Fibroblast of pulmonary artery (primary cell): ENCODE measurements at places on chromosomes 4 and X.
A peak's percentile ranks its signal among the peaks of the same experiment; 100 is the strongest.

- peak; percentile 16 for DNase-seq
Observed at GRCh38 chr4:48129307-48130014, 4.6 kb downstream of the TXK start.

DNA sequence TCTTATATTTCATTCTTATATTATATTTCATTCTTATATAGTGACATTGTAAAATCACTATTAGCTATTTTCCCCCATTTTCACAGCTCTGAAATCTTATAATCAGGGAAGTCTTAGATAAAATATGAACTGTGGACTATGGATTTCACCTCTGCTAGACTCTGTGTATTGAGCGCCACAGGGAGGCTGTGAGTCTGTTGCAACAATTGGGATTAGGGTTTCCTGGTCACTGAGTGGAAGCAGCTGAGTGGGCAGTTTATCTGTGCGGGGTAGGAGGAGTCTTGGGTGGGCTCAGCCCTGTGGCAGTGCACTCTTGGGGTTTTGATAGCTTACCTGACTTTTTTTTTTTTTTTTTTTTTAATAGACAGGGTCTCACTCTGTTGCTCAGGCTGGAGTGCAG, 249.5 kb downstream of the PTTG2 start:
- DNase-seq, result no peak

DNA sequence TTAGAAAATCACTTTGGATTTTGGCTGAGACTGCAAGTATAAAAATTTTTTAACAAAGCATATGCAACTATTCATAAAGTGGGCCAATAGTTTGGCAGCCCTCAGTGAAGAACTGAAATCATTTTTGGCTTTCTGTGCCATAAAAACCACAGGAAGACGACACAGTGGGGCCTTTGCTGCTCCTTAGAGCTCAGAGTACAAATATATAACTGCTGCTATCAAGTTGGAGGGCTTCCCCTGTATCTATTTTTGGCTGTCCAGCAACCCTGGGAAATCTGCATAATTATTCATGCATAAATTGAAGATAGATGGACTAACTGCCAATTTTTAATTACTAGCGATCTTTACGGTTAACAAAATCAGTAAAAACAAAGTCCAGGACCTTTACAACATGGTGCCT, 51.5 kb upstream of the FTHL17 start:
- no peak for DNase-seq

- no peak for DNase-seq
Observed at GRCh38 chrX:338281-338835, 19.8 kb upstream of the GTPBP6 start.

GRCh38 chrX:139831675-139832456, 101.0 kb downstream of the ATP11C start:
- DNase-seq, result peak; percentile 84

DNA sequence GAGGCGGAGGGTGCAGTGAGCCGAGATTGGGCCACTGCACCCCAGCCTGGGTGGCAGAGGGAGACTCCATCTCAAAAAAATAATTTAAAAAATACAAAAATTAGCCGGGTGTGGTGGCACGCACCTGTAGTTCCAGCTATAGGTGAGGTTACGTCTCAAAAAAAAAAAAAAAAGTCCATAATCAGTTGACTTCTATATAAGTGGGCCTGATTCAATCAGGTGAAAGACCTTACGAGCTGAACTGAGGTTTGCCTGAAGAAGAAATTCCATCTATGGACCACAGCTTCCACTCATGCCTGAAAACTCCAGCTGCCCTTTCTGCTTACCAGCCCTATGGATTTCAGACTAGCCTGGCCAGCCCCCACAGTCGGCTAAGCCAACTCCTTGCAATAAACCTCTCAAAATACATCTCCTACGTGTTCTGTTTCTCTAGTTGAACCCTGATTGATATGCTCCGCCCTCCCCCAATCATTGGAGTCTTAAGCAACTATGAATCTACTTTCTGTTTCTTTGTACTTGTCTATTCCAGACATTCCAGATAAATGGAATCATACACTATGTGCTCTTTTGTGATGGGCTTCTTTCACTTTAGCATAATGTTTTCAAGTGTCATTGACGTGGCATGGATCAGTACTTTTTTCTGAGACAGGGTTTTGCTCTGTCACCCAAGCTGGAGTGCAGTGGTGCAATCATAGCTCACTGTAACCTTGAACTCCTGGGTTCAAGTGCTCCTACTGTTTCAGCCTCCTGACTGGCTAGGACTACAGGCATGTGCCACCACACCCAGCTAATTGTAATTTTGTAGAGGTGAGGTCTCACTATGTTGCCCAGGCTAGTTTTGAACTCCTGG, 36.6 kb downstream of the SAT1 start:
- no peak for DNase-seq

GRCh38 chrX:65821721-65822496, 154.5 kb downstream of the MSN start:
- no peak for DNase-seq

GRCh38 chr4:113674733-113675132, 86.8 kb downstream of the CAMK2D start:
- no peak for DNase-seq

DNA sequence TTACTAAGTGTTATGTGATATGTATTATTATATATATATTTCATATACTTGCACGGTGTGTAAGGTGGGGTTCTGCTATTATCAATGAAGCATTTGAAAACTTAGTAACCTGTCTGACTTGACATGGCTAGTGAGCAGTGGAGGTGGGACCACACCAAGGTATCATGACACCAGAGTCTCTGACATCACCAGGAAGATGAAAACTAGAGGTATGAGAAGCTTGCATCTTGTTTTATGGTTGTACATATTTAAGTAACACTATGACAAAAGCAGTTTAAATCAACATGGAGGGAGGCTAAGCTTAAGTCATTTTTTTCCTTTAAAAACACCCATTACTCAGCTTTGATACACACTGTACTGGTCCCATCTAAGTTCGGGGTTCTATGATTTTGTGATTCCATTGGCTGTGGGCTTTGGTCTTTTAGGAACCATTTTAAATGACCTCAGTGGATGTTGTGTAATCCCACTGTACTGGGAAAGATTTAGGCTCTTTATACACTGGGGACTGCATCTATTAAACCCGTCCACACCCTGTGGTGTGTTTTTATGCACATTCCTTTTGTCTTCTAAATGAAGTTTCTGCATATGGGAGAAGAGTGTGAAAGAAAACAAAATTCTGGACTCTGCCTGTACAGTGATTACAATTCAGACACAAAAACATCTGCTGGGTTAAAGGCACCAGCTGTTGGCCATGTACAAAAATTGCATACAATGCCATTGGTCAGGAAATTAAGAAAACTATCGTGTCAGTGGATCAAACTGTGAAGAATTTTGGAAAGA, 570.6 kb downstream of the SPRY1 start:
- no peak for DNase-seq

DNA sequence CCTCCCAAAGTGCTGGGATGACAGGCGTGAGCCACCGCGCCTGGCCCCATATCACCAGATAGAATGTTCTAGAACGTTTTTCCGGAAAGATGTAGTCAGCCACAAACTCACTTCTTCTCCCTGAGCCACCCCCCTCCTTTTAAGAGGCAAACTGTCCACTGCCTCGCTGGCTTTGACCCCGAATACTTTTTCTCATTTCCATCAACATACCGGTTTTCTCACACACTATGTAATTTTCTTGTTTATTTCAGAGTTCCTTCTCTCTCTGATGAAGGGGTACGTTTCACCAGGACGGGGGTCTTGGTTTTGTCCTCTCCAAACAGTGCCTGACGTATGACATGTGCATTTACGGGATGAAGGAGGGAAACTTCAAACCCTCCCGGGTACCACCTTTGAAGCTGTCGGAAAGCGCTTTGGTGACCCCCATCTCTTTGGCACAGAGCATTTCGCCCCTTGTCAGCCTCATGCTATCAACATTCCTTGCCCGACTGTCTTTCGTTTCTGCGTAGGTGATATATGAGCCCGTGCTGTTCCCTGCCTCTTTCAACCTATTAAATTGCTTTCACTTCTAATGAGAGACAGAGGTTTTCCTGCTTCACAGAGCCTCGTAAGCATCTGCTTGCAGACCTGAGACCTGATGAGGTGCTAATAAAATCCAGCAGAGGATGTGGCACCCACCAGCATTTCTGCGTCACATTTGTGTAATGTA, 73.8 kb downstream of the CRLF2 start:
- DNase-seq, result no peak

GRCh38 chr4:2757426-2757825, 1.3 kb upstream of the TNIP2 start:
- no peak for DNase-seq

GRCh38 chr4:5446595-5447226, 261.6 kb downstream of the EVC2 start:
- DNase-seq, result no peak

DNA sequence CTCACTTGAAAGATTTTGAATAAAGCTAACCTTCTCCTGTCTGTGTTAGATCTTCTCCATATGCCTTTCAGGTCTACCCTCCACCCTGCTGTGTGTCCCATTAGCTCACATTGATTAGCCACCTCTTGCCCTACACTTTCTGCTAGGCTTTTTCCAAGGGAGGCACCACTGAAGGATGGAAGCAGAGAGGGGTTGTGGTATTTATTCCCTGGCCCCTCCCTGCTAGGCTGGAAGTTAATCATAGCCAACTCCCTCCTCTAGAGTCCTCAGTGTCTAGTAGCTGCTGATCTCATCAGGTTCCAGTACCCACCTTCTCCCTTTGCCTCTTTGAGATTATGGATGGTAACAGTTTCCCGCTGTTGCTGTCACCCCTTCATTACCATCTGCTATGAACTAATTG, 8.9 kb upstream of the SMIM43 start:
- no peak for DNase-seq

DNA sequence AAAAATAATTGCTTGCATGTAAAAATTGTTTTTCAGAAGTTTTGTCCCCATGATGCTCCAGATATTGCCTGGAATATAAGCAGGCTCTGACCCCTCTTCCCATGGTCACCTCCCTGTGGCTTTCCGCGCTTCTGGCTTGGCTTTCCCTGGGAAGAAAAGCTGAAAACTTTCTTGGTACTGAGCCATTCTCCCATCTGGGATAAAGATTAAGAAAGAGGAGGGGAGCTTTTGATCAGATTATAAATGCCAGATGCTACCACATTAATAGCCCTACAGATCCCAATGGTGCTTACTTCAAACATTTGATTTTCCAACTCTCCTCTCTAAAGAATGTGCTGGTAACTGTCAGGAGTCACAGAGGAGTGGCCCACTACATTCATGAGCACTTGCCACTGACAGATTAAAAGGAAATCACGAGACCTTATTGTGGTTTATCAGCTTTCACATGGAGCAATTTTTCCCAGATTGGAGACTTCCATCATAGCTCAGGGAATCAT, 54.4 kb upstream of the GAB1 start:
- DNase-seq, result no peak

GRCh38 chrX:151323054-151323453, 74.0 kb upstream of the VMA21 start:
- no peak for DNase-seq

DNA sequence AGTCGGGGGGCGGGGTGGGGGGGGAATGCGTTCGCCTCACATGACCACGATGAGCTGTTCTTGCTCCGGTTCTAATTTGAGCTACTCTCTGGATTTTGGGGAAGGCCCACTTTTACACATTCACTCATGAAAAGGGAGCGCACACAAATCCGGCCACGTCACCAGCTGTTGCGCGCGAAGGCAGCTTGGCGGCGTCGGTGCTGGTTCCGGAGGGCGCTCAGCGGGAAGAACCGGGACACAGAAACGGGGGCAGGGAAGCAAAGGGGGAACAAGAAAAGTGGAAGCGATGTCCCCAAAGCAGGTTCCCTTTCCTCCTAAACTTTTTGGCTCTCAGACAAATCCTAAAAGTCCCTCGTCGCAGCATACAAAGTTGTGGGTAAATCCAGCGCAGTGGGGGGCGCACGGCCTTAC, 605 bp downstream of the ANXA5 start:
- peak; percentile 87 for DNase-seq

DNA sequence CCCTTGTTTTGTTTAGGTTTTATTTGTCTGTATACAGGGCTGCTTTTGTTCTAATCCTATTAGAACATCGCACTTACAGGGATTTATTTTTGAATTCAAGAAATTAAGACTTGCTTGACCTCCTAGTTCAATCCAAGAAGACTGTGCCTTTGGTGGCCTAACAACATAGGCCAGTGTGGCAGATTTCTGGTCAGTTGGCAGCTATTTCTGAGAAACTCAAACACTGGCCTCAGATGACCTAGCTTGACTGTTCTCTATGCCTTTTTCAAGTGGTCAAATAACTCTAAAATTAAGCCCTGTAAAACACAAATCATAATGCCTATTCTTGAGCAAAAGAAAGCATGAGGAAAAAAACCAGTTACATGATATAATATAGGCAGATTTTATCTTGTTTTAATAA, 89.3 kb upstream of the GPR34 start:
- no peak for DNase-seq

DNA sequence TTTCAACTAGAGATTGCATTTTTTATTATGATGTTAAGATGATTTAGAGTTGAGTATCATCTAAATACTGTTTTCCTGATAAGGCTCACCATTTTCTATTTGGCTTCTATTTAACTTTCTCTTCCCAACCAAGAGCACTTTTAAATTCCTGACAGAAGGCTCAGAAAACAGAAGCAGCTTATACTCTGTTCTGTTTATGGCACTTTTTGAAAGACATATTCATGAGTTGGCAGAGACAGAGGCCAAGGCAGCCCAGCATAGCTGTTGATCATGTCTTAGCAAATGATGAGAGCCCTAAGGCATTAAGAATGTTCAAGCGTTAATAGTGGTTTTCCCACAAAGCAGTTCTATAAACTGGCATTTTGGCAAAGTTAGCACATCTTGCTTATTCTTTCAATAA, 330.3 kb downstream of the TRAM1L1 start:
- no peak for DNase-seq

DNA sequence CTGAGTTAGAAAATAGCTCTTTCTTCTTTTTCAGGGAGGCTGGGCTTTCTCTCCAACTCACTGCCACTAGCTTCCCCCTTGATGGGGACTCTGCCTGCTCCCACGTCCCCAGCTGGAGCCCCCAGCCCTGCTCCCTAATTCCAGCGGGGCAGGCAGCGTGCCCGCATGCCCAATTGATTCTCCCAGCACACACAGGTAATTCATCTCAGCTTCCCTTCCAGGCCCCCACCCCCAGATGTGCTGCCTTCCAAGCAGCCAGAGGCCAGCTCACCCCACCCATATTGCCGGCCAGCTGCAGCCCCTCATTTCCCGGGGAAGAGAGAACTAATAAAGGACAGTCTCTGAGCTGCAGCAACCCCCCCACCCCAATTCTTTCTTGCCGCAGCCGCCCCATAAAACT, 69.8 kb downstream of the EFNB1 start:
- no peak for DNase-seq

GRCh38 chr4:78311306-78311705, 240.3 kb upstream of the ANXA3 start:
- DNase-seq, result no peak

GRCh38 chrX:150648296-150648940, 44.8 kb upstream of the MTMR1 start:
- DNase-seq, result no peak

DNA sequence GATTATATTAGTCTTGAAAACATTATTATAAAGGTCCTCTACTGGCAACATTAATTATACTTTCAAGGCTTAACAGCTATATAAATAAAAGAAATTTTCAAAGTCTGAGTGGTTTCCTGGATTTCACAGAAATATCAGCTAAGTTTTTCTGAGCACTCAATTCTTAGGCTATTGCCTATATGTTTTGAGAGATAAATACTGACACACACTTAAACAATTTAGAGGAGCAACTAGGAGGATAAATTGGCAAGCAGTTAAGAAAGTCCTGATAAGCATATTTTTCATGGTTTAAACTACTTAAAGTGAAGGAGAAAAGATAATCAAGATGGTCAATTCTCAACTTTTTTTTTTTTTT, 2.7 kb upstream of the MGARP start:
- peak; percentile 15 for DNase-seq

GRCh38 chr4:95290702-95291101, 258.1 kb downstream of the UNC5C start:
- no peak for DNase-seq

- no peak for DNase-seq
Observed at GRCh38 chrX:97564496-97564895, 680.8 kb downstream of the RPA4 start.
